ENCODE measurements at places on chromosomes 6 and 20. TPM values are rescaled to one million over a fixed set of nuclear protein-coding genes. Genes with fewer than 3 reads are reported as not detected.
A peak's percentile ranks its signal among the peaks of the same experiment; 100 is the strongest.

- peak; percentile 95 for DNase-seq
Measured at GRCh38 chr6:32118782-32119628, 9.0 kb downstream of the ATF6B start.

GRCh38 chr6:112362812-112363570 lies 15.9 kb downstream of the RFPL4B start:
- DNase-seq = no peak

- no peak for DNase-seq
Measured at GRCh38 chr6:114445846-114446245, 103.0 kb upstream of the HS3ST5 start.

LY86 gene
- total RNA-seq = 33.7 TPM

DNA sequence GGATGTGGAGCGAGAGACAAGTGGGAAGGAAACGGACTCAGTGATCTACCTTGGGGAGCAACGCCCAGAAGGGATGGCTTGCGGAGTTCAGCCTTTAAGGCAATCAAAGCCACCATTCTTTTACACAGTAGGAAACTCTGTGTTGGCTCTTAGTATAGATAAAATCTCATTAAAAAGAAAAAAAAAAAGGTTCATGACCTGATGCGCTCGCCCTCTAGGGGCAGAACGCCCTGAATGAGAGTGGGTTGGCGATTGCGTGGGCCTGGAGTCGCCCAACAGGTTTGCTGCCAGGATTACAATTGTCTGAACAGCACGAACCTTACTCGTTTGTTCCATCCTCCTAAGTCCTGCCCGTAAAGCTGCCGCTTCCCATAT lies 1.2 kb downstream of the TPD52L1 start:
- DNase-seq = no peak

CLIC5 gene
- 189 TPM for total RNA-seq

SOX18 gene
- 42.0 TPM for total RNA-seq

GRCh38 chr6:2793534-2794151 lies 28.4 kb downstream of the WRNIP1 start:
- no peak for DNase-seq

DNA sequence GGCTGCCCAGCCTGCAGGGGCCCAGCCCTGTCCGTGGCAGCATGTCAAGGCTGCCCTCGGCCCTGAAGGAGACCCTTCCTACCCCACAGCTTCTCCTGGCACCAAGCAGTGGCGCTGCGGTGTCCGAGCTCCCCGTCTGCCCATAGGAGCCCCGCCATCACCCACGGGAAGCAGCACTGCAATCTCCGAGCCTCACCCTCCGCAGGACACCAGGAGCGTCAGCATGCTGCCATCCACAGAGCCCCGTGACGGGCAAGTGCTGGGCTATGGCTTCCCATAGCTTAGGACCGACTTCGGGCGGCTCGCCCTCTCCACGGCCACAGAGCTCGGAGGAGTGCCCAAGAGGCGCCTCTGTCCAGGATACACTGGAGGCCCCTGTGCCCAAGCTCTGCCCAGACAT lies 25.1 kb downstream of the YTHDF1 start:
- DNase-seq = peak; percentile 72

GRCh38 chr20:46979603-46980241 lies 85.1 kb downstream of the EYA2 start:
- DNase-seq = no peak

DNA sequence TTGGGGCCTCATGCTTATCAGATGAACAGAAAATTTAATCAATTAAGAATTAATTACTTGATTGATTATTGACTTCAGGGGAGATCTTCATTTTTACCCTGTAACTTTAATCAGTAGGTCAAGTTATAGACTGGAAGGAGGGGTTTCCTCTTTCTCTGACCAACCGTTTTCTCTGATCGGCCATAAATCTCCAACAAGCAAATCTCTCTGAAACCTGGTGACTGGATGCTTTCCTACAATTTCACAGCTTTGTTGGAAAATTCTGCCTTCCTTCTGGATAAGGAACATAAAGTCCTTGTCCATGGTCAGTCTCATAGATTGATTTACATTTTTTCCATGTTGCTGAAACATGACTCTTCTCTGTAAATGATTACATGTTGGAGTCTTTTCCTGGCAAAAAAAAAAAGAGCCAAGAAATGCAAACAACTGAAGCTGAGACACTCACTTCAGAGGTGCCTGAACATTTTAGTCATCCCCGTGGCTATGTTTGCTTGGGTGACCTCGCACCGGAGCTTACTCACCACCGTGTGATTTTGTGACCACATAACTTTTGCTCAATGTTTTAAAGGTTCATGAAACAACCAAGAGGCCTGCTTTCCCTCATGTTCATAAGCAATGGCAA lies 31.0 kb downstream of the IRF4 start:
- no peak for DNase-seq

Data from spleen (tissue), 13 donors.